ENCODE measurements at places on chromosomes 7 and 10.

DNA sequence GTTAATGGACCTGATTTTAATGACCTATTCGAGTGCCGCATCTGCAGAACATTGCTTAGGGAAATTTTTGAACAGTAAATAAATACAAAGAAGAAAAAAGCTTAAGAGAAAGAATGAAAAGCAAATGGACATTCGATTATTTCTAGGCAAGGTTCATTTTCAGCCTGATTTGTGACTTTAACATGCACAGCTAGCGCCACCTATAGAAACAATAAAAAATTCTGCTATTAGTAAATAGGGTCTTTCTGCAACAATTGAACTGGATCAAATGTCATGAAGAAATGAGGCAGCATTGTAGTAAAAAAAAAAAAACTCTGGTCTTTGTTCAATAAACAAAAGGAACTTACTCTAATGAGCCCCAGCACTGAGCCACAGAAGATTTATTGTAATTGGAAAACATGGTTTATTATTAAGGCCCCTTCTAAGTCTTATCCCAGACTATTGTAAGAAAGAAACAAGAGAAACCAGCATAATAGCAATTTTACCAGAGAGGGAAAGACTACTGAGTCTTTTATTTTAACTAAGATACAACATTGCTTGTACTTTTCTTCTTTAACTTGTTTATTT lies 41.4 kb upstream of the GHITM start:
- H3K27me3 ChIP-seq = no peaks in the 10 kb centered on the region
- DNase-seq = no peak
- no peak overlapping the region for H3K4me3 ChIP-seq
- no peak overlapping the region for H3K27ac ChIP-seq
- H3K4me1 ChIP-seq = no peaks in the 10 kb centered on the region

GRCh38 chr10:124044143-124044862 lies 49.1 kb downstream of the CHST15 start:
- H3K4me1 ChIP-seq = peaks cover 11% of the 10 kb centered on the region
- H3K27me3 ChIP-seq = no peaks in the 10 kb centered on the region
- H3K36me3 ChIP-seq = peaks cover 3% of the 10 kb centered on the region
- no peak overlapping the region for H3K4me3 ChIP-seq

- no peak overlapping the region for H3K27ac ChIP-seq
- no peaks in the 10 kb centered on the region for H3K36me3 ChIP-seq
These were observed 35.4 kb upstream of the TM9SF3 start for GRCh38 chr10:96622013-96622787.

DNA sequence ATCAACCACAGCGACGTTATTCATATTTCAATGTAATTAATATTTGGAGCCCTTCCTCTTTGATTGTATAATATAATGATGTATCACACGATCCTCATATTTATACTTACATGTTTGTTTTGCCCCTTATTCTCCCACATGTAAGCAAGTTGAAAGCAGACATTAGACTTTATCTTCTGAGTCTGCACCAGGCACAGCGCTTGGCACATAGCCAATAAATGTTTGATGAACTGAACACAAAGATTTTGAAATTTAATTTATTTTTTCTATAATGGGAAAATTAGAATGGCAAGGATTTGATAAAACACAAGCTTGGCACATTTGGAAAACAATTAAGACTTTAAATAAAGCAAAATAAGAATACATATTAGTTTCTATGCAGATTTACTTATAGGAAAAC lies 31.6 kb downstream of the ZFAND4 start:
- no peaks in the 10 kb centered on the region for H3K4me1 ChIP-seq
- no peak overlapping the region for H3K4me3 ChIP-seq
- no peaks in the 10 kb centered on the region for H3K36me3 ChIP-seq
- DNase-seq = no peak
- no peaks in the 10 kb centered on the region for H3K27me3 ChIP-seq

DNA sequence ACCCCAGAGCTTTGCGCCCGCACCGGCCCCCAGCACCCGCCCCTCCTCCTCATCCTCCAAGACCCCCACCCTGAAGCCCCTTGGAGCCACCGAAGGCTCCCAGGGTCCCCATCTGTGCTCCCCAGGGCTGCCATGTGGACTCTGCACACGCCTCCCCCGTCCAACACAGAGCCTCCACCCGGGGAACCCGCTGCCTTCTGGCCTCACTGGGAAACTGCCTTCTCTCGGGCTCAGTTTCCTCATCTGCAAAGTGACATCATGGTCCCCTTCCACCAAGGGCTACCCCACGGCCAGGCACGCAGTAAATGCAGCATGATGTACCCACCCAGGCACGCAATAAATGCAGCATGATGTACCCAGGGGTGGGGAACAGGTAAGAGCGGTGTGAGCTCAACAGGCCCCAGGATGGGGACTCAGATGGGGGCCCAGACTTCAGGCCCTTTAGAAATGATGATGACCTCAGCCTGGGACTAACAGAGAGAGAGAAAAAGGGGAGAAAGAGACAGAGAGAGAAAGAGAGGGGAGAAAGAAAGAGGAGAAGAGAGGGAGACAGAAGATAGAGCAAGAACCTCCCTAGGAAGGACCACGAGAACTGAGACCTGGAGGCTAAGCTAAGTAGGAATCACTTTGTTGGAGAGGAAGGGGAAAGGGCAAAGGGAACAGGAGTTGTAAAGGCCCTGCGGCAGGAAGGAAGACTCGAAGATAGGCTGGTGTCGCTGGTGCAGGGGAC lies 2.5 kb upstream of the MICALL2 start:
- H3K4me1 ChIP-seq = peaks cover 70% of the 10 kb centered on the region
- no peaks in the 10 kb centered on the region for H3K27me3 ChIP-seq
- H3K27ac ChIP-seq = peak overlapping the region; percentile 98
- no peaks in the 10 kb centered on the region for H3K36me3 ChIP-seq
- peak overlapping the region; percentile 99 for H3K4me3 ChIP-seq

- H3K27me3 ChIP-seq = no peaks in the 10 kb centered on the region
- no peak overlapping the region for H3K27ac ChIP-seq
- H3K4me3 ChIP-seq = no peak overlapping the region
- H3K36me3 ChIP-seq = no peaks in the 10 kb centered on the region
- DNase-seq = no peak
These were observed 219.5 kb upstream of the AOAH start for GRCh38 chr7:36943591-36944435.

DNA sequence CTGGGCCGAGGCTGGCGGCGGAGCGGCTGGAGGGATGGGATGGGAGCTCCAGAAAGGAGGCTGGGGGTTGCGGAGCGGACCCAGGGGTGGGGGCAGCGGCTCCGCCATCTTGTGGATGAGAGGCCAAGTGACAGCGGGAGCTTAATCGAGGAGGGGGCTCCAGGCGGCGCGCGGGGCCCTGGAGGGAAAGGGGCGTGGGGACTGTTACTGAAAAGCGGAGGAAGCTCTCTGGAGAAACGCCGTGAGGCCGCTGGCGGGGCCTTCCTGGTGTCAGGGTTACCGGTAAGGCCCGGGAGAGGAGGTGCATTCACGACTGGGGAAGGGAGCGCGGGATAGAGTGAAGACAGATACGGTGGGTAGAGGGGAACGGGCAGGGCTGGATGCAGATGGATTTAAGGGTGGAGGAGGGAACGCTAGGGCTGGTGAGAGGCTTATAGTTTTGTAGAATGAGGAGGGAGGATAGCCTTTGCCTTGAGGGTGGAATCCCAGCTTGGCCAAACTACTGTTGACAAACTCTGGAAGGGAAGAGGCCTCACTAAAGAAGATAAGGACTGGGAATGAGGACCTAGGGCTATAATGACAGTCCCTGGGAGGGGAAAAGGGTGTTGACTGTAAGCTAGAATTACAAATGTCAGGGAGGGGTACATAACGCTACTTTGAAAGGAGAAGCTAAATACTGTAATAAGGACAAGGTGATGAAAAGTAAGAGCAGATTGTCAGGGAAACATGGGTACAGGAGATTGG lies 535 bp downstream of the BTRC start:
- no peaks in the 10 kb centered on the region for H3K27me3 ChIP-seq
- H3K4me3 ChIP-seq = peak overlapping the region; percentile 90
- H3K27ac ChIP-seq = peak overlapping the region; percentile 82
- H3K4me1 ChIP-seq = peaks cover 12% of the 10 kb centered on the region
- no peaks in the 10 kb centered on the region for H3K36me3 ChIP-seq
- DNase-seq = peak; percentile 10

DNA sequence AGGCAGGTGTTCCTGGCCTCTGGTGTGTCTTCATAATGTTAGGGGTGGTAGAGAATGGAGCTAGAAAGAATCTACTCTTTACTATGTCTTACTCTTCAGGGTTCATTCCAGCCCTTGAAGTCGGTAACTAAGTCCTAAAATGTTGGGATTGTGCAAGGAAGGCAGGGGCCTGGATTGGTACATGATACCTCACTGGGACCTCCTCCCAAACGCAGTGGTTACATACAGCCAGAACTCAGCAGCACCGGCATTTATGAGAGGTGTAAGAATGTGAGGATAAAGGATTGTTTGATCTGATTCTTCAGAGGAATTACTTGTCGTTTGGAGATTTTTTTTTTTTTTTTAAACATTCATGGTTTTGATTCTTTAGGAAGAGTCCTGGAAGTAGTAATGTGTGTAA lies 6.9 kb downstream of the COMTD1 start:
- H3K36me3 ChIP-seq = peaks cover 14% of the 10 kb centered on the region
- no peak overlapping the region for H3K4me3 ChIP-seq
- no peak for DNase-seq
- H3K4me1 ChIP-seq = peaks cover 32% of the 10 kb centered on the region
- H3K27ac ChIP-seq = no peak overlapping the region
- no peaks in the 10 kb centered on the region for H3K27me3 ChIP-seq

GRCh38 chr7:127550247-127550646 lies 35.1 kb downstream of the GCC1 start:
- no peak for DNase-seq
- H3K4me3 ChIP-seq = no peak overlapping the region
- no peaks in the 10 kb centered on the region for H3K36me3 ChIP-seq
- H3K4me1 ChIP-seq = no peaks in the 10 kb centered on the region

DNA sequence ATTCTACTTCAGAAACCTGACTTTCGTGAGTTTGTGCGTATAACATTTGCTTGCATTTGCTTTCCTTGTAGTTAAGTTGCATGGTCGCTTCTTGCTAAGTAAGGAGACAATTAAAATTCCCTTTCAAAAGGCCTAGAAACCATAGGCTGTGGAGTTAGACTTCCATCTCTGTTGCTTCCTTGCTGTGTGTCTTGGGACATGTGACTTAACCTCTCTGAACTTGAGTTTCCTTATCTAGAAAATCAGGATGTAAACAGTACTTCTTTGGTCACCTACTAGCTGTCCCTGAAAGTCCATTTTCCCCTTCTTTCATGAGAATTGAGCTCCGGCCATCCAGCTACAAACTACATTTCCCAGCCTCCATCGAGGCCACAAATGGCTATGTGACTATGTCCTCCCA lies 89.2 kb downstream of the ITIH5 start:
- peaks cover 3% of the 10 kb centered on the region for H3K36me3 ChIP-seq
- no peak for DNase-seq
- H3K4me3 ChIP-seq = no peak overlapping the region
- no peaks in the 10 kb centered on the region for H3K4me1 ChIP-seq
- H3K27ac ChIP-seq = no peak overlapping the region

- no peaks in the 10 kb centered on the region for H3K36me3 ChIP-seq
- DNase-seq = no peak
- no peak overlapping the region for H3K4me3 ChIP-seq
- H3K27ac ChIP-seq = no peak overlapping the region
These were observed 81.4 kb upstream of the MTPN start for GRCh38 chr7:136058546-136058945.

DNA sequence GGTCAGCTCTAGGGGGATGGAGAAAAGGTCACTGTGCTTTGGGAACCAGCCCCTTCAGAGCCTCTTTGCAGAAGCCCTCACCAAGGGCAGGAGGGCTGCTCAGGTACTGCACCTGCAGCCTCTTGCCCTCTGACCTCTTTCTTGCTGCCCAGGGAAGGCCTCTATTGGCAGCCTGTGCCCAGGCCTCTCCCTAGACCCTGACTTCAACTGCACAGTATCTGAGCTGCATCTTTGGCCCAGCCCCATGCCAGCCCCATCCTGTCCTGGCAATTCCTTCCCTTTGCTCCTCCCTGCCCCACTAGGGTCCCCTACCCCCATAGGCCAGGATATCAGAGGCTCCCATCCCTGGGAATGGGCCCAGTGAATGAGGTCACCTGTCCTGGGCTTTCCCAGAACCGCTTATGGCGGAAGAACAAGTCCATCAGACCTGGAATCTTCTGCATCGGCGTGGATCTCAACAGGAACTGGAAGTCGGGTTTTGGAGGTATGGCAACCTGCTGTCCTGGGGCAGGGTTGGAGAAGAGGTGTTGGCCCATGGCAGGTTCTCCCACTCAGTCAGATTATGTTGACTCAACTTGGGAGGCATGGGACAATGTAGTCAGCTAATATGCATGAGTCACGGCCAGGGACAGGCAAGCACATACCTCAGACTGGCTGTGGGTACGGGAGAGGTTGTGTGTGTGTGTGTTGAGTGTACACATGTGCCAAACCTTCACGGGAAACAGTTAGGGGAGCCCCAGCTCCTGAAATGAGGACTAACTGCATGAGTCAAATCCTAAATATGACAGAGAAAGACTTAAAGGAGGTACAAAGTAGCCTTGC lies 17.1 kb upstream of the CPA1 start:
- H3K27ac ChIP-seq = peak overlapping the region; percentile 70
- H3K4me1 ChIP-seq = peaks cover 3% of the 10 kb centered on the region
- peak; percentile 51 for DNase-seq
- H3K27me3 ChIP-seq = no peaks in the 10 kb centered on the region

- DNase-seq = no peak
- no peaks in the 10 kb centered on the region for H3K36me3 ChIP-seq
- H3K27me3 ChIP-seq = no peaks in the 10 kb centered on the region
These were observed 12.7 kb upstream of the CACUL1 start for GRCh38 chr10:118767297-118768040.

- no peaks in the 10 kb centered on the region for H3K27me3 ChIP-seq
- no peak for DNase-seq
- no peak overlapping the region for H3K4me3 ChIP-seq
- no peak overlapping the region for H3K27ac ChIP-seq
These were observed 155.1 kb downstream of the LSM5 start for GRCh38 chr7:32335107-32335506.

DNA sequence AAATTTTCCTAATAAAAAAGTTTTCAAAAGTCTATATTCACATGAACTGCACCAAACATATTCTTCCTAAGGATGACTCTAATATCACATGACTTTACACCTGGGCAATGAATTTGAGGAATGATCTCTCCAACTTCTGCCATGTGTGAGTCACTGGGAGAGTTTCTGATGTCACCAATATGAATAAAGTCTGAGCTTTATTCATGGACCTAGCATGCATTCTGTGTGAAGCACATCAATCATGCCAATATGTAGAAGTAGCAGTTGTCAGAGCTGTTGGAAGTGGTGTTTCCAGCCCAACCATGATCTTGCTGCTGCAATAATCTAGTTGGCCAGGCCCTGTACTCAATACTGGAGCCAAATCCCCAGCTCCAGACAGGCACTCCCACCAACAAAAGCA lies 91.7 kb upstream of the IFRD1 start:
- DNase-seq = no peak
- no peaks in the 10 kb centered on the region for H3K27me3 ChIP-seq
- no peak overlapping the region for H3K4me3 ChIP-seq
- no peaks in the 10 kb centered on the region for H3K36me3 ChIP-seq
- peaks cover 3% of the 10 kb centered on the region for H3K4me1 ChIP-seq
- no peak overlapping the region for H3K27ac ChIP-seq

GRCh38 chr10:30671026-30671616 lies 41.6 kb upstream of the LYZL2 start:
- peaks cover 4% of the 10 kb centered on the region for H3K4me1 ChIP-seq
- H3K4me3 ChIP-seq = peak overlapping the region; percentile 65
- no peak for DNase-seq
- no peaks in the 10 kb centered on the region for H3K27me3 ChIP-seq
- no peak overlapping the region for H3K27ac ChIP-seq
- H3K36me3 ChIP-seq = no peaks in the 10 kb centered on the region

Data from thoracic aorta (tissue), 2 donors.